ENCODE measurements at places on chromosomes 3 and 15.

DNA sequence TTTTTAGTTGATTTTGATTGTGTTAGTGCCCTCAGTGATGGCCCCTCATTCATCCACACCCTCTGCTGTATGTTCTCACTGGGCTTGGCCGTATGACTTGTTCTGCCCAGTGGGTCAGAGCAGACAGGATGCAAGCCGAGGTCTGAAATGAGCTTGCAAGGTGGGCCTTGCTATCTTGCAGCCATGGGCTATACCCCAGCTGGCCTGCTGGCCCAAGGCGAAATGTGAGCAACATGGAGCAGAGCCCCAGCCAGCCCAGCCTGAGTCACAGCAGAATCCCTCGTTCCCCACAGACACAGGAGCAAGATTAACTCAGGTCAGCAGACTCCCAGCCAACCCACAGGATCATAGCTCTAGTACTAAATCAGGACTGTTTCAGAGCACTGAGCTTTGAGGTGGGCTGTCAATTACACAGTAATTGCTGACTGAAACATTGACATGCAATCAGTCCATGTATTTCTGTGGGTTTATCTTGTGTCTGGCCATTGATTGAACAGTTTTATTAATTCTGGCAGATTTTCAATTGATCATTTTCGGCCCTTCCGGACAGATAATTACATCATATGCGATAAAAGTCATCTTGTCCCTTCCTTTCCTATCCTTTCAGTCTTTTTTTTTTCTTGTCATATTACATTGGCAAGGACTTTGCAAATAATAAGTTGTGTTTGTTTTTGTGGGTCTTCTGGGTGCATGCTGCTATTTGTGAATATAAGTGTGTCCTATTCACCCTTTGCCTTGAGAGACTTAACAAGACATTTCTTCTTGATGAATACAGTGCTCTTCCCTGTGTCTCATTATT, 27.1 kb downstream of the KLF15 start:
- DNase-seq, result no peak

- DNase-seq, result no peak
Measured at GRCh38 chr3:126982126-126982470, 817 bp upstream of the PLXNA1 start.

GRCh38 chr3:135034891-135035440, 239.9 kb downstream of the EPHB1 start:
- DNase-seq, result no peak

- DNase-seq, result no peak
Measured at GRCh38 chr15:57941816-57942215, 123.7 kb downstream of the ALDH1A2 start.

DNA sequence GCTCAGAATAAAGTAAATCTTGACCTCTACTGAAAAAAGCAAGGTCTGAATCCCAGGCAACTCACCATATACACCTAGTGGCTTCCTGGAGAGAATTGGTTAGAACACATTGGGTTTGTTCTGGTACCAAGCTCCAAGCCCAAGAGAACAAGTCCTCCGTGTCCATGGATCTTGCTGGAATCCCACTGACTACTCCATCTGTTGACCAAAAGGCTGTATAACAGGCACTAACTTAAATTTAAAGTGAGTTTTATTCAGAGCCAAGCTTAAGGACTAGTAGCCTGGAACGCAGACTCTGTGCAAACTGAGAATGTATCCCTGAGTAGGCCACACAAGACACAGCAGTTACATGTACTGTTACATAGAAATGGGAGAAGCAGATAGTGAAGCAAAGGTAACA, 342.1 kb upstream of the LRRC3B start:
- DNase-seq, result no peak

GRCh38 chr3:140510303-140510861, 167.5 kb upstream of the TRIM42 start:
- DNase-seq, result no peak

- no peak for DNase-seq
Measured at GRCh38 chr3:5058471-5058951, 63.6 kb upstream of the ARL8B start.

- no peak for DNase-seq
Measured at GRCh38 chr3:124982855-124983254, 48.3 kb upstream of the MUC13 start.

GRCh38 chr3:187361835-187362234, 6.3 kb upstream of the RTP4 start:
- DNase-seq, result no peak

- no peak for DNase-seq
Measured at GRCh38 chr3:172612871-172613678, 89.8 kb upstream of the TNFSF10 start.

- no peak for DNase-seq
Measured at GRCh38 chr15:52709187-52709981, 30.2 kb upstream of the ATOSA start.

DNA sequence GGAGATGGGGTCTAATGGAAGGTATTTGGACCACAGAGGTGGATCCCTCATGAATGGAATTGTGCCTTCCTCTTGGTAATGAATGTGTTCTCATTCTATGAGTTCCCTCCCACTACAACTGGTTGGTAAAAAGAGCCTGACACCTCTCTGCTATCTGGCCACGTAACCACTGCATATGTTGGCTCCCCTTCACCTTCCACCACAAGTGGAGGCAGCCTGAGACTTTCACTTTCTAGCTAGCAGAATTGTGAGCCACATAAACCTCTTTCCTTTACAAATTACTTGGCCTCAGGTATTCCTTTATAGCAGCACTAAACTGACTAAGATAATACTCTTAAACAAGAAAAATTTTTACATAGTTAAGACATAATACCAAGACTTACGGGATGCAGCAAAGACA, 155.3 kb downstream of the NR1I2 start:
- no peak for DNase-seq

GRCh38 chr15:69823223-69823907, 274.4 kb downstream of the TLE3 start:
- no peak for DNase-seq

DNA sequence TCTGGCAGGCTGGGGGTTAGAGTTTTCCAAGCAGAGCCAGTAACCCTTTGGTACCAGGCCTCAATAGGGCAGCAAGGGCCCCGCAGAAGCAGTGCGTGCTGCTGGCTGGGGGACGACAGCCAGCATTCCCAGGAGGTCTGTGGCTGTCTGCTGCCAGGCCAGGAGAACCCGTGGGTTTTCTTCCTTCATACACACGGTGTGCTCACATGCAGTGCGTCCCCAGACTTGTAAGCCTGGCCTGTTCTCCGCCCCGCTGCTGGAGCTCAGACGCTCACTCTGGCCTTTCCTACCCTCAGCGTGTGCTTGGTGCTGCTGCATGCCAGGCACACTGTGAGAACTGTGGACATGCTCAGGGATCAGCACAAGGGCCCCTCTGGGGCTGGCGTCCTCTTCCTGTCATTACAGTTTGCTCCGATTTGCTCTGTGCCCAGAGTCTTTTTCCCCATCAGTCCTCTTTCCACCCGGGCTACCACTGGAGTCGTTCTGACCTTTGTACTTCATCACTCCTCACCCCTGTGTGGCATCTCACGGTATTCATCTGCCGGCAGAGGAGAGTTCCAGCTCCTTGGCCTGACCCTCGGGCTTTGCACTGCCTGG, 149.5 kb downstream of the DNAJB8 start:
- no peak for DNase-seq

DNA sequence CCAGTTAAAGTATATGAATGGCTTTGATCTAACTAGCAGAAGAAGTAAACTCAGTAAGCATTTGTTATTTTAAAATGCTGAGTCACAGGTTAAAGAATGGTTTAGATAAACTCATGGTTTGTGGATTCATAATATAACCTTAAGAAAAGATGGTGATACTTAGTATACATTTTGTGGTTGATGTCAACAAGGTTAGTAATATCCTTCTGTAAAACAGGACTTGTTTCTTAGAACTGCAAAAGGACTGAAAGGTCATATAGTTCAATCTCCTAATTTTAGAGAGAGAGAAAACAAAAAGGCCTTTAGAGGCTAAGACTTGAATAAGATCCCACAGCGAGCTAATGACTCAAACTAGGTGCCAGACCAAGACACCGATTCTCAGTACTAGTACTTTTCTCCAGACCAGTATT, 50.0 kb downstream of the STRIT1 start:
- DNase-seq, result no peak

DNA sequence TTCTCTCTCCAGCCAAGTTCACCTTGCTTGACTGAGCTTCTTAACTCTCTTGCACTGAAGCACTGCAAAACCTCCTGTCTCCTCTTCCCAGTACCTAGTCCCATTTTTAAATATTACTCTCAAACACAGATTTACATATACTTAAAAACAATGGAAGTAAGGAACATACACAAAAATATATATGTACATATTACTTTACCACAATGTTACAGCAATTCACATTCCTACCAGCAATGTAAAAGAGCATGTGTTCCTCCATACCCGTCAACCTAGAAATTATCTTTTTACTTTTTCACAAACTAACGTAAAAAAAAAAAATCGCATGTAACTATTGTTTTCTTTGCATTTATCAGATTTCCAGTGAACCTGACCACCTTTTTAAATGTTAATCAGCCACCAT, 60.4 kb downstream of the RYK start:
- no peak for DNase-seq

GRCh38 chr3:123692041-123692440, 107.2 kb upstream of the HACD2 start:
- no peak for DNase-seq

GRCh38 chr3:171135549-171135948, 109.0 kb upstream of the SLC2A2 start:
- DNase-seq, result no peak

DNA sequence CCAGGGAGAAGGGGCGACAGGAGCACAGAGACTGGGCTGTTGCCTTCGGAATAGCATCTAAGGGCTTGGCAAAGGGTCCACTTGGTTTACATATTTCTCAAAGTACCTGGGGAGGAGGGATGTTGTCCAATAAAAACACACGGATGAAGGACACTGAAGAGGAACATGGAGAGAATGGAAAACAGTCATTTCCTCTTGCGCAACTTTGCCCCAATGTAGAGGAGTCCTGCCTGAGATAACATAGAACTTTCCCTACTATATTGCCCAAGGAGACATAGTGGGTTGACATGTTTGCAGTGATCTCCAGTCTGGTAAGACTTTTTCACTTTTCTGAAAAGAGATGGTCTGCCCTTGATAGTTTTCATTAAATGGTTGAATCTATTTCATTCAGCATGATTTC, 468.8 kb upstream of the SUCLG2 start:
- DNase-seq, result no peak

DNA sequence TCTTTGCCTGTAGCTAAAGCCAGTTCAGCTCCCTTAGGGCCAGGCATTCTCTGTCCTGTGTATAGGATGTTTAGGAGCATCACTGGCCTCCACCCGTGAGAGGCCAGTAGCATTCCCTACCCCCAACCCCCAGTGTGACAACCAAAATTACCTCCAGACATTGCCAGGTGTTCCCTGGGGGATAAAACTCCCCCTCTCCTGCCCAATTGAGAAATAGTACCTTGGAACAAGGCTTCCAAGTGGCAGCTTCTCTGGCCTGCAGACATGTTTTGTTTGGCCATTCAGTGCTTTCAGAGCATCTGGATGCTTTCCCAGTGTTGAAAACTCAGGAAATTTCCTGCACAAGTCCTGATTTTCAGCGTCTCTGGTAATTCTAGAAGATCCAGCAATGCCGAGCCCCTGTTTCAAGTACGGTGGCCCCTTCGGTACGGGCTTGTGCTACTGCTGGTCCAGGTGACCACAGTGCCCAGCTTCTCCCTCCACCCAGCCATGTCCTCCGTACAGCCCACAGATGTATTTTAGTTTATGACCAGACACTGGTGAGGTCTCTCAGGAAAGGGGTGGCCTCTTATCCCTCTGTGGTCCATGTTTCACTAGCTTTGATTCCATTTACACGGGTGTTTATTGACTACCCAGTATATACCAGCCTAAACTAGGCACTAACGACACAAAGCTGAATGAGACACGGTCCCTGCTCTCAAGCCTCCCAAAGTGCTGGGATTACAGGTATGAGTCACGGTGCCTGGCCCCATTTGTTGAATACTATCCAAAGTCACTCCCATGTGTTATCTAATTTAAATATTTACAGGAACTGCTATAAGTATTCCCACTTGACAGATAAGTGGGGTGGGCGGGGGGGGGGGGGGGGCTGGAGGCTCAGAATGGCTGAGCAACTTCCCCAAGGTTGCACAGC, 125.4 kb upstream of the RAD18 start:
- no peak for DNase-seq

DNA sequence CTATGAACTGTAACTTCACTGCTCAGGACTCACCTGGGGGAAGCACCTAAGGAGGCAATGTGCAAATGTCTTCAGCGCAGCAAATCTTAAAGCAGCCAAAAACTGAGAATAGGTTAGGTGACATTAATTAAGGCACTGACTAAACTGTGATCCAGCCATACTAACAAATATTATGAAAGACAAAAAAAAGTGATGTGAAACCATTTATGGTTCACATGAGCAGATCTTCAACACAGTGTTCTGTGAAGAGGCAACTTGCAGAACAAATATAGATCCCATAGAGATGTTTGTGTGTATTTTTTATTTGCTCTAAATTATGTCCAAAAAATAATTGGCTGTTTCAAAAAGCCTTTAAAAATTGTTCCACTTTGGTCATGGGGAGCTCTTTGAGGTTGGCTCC, 24.1 kb upstream of the MITF start:
- no peak for DNase-seq

DNA sequence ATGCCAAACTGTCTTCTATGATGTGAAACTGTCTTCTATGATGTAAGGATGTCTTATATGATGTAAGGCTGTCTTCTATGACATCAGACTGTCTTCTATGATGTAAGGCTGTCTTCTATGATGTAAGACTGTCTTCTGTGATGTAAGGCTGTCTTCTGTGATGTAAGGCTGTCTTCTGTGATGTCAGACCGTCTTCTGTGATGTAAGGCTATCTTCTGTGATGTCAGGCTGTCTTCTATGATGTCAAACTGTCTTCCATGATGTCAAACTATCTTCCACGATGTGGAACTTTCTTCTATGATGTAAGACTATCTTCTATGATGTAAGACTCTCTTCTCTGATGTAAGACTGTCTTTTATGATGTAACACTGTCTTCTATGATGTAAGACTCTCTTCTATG, 27.9 kb downstream of the MGLL start:
- DNase-seq, result no peak

GRCh38 chr15:40871749-40872617, 2.1 kb downstream of the RHOV start:
- no peak for DNase-seq

- DNase-seq, result peak; percentile 52
Measured at GRCh38 chr15:84747416-84748273, 747 bp upstream of the ZNF592 start.

GRCh38 chr3:25097023-25097422, 331.0 kb upstream of the RARB start:
- DNase-seq, result no peak

DNA sequence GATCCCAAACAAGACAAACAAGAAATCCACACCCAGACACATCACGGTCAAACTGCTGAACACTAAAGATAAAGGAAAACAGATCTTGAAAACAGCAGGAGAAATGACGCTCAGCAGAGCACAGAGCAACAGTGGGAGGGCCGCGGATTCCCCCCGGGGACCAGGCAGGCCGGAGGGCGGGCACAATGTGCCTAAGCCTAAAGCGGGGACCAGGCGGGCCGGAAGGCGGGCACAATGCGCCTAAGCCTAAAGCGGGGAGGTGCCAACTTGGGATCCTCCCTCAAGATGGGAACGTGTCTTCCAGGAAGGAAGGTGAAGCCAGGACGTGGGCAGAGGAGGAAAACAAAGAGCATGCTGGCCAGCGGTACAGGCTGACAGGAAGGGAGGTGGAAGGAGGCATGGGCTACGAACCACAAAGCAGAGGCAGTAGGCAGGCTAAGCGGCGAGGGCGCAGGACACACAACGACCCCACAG, 31.1 kb downstream of the CYFIP1 start:
- DNase-seq, result no peak

GRCh38 chr15:47917881-47918280, 200.6 kb downstream of the SEMA6D start:
- no peak for DNase-seq
